GM06990 (cell line): ENCODE measurements at places on chromosomes 6 and 20.
A peak's percentile ranks its signal among the peaks of the same experiment; 100 is the strongest.

GRCh38 chr20:38193586-38194105 is 28.6 kb upstream of the TGM2 start:
- no peak for DNase-seq

DNA sequence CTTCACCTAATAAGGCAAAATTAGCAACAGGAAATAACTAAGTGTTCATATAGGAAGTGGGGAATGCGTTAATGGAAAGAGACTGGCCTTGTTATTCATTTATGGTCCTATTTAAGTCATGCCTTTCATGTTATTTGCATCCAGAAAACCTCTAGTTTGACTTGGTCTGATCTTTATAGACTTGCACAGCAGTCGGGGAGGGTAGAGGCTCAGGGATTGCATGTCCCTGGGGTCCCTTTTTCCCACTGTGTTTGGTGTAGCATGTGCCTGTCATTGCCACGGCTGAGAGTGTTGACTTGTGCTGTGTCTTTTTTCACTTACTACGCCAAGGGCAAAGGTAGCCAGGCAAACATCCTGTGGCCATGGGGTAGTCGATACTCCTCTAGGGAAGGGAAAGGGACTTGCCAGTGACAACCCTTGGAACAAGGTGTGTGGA is 105.4 kb upstream of the RIN2 start:
- DNase-seq, result no peak

GRCh38 chr6:26131618-26132017 is 44.4 kb downstream of the HFE start:
- DNase-seq, result no peak

- DNase-seq, result no peak
Observed at GRCh38 chr20:39082622-39083398, 120.7 kb downstream of the DHX35 start.

- DNase-seq, result no peak
Observed at GRCh38 chr20:35317416-35318210, 25.4 kb upstream of the FAM83C start.

DNA sequence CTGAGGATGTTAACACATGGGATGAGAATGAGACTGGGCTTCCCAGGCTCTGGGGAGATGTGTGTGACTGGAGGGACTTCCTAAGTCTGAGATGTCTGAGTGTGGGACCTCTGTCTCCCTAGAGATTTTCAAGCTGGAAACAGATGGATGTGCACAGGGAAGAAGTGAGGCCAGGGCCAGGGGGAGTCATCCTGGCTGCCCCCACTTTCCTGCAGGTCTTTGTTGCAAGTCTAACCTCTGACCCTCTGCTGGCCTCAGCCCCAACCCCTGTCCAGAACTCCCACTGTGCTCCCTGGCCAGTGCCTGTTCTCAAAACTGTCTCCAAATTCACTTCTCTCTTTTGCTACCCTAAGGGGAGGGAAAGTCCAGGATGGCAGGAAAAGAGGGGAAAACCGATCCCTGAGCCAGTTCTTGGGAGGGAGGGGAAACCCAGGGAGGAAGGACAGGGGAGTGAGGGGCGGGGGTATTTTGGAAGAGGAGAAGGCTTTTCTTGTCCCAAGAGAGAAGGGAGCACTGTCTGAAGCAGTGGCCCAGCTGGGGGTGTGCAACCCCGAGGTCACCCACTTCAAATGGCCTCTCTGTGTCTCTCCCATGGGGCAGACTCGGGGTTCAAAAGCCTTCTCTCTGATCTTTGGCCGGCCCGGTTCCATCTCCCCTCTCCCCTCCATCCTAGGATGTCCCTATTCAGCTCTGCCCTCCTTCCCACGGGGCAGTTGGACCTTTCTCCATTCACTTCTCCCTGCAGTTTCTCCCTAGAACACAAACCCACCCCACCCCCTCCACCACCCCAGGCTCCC is 3.1 kb downstream of the PPP1R18 start:
- DNase-seq, result no peak

DNA sequence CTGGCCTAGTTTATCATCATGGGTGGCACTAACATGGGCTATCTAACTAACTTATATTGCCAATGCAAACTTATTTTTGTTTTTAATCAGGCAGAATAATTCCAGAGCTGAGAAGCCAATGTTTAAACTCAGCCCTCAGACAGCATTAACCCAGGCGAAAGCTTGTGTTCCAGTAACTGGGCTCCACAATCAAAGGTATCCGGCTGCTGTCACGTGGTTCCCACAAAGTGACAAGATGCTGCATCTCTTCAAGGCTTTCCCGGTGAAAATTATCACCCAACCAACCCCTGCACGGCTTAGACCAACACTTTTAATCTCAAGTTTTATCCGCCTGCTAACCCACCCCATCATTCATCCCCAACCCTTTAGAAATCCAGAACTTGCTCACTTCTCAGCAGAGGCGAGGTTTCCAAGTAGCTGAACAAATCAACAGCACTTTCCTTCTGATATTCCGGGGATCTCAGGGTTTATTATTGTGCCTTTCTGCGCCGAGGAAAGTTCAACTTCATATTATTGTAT is 885 bp downstream of the MTCL3 start:
- no peak for DNase-seq

DNA sequence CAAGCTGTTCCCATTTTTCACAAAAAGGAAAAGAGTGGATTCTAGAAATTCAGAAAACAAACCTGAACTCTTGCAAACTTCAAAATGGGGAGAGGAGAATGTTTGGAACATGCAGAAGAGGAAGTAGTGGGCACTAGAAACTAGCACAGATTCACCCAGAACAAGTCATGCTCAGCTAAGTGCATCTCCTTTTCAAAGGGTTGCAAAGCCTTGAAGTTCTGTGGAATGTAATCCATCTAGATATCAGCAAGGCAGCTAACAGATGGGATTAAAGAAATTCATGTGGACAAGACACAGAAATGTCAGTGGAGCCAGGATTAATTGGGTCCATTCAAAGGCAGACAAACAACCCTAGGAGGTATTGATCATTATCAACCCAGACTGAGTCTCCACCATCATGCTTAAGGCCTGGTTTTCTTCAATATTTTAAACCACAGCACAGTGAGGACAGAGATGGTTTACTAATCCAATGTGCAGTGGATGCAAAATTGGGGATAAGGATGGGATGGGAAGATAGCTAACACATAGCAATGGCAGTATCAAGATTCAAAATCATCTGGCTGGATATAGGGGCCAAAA is 31.3 kb downstream of the KCNK5 start:
- DNase-seq, result no peak

DNA sequence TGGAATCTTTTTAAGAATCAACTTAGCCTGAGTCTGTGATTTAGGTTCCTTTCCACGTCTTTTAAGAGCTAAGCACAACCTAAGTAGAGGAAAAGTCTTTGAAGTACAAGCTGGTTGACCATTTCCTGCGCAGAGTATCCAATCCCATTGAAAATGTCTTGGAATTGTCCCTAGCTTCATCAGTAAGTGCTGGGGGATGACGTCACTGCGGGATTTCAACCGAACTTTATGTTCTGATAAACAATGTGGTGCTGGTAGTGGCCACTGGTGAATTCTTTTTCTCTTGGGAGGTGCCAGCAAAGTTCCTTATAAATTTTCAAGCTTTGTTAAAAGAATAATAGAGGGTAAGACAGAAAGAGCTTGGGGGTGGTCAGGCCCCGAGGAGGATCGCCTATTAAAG is 69.2 kb downstream of the PDE7B start:
- no peak for DNase-seq

GRCh38 chr20:62744741-62745191 is 36.1 kb downstream of the NTSR1 start:
- DNase-seq, result no peak

DNA sequence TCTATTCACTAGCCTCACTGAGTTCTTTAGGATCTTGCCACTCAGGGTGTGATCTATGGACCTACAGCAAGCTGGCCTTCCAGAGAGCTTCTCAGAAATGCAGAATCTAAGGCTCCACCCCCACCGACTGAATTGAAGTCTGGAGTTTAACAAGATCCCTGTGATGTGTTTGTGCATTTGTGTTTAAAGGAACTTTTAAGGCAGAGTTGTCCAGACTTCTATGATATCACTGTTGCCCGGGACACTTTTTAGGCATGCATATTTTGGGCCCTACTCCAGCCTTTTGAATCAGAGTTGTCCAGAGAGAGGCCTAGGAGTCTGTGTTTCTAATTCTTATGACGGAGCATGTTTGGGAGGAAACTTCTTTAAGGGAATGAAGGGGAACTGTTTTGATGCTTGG is 232.3 kb downstream of the QKI start:
- DNase-seq, result no peak

DNA sequence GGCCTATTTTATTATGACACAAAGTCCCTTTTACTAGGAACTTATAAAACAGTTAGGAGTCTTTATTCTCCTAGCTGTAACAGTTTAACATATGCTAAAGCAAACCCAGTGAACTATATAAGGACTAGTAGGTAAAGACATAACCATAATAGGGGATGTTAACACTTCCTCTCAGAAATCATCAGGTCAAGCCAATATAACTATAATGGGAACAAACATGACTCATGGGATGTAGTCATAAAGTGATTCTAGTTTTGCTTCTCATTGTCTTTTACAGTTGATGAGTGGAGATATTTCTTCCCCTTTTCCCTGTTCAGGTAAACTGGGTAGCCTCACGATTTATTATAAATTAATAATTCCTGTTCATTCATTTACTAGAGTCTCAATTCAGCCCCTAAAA is 9.7 kb downstream of the PTCHD4 start:
- peak; percentile 42 for DNase-seq

DNA sequence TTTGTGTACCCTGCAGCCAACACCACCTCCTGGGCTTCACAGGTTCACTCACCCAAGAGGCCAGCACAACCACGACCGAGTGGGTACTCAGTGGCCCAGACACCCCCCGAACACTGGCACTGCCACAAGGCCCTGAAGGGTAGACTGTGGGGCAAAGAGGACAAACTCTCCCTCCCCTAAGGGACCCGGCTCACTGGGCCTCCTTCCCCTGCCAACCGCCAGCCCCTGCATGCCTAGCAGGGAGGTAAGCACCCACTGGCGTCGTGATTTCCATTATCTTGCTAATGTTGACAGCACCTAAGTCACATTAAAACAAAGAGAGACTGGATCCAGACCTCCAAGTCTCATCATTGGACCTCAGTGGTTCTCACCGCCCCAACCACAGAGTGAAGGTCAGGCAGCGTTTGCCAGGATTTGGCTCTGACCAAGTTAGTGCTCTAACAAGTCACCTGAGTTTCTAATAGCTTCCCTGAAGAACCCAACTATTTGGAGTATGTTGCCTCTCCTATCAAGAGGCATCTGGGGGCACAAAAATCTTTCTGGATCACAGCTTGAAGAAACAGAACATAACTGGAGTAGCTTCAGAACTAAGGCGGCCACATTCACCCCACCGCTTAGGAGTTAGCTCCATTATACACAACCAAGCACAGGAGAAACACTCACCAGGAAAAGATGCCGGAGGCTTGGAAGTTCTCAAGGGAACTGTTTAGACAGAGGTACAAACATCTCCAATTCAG is 14.0 kb upstream of the APMAP start:
- DNase-seq, result no peak

- DNase-seq, result no peak
Observed at GRCh38 chr6:3175715-3176402, 18.5 kb upstream of the TUBB2A start.

GRCh38 chr6:38153076-38153797 is 333.7 kb downstream of the ZFAND3 start:
- DNase-seq, result no peak

GRCh38 chr6:93721386-93722048 is 302.2 kb upstream of the EPHA7 start:
- DNase-seq, result no peak

GRCh38 chr20:59139998-59140397 is 23.6 kb upstream of the ZNF831 start:
- no peak for DNase-seq

DNA sequence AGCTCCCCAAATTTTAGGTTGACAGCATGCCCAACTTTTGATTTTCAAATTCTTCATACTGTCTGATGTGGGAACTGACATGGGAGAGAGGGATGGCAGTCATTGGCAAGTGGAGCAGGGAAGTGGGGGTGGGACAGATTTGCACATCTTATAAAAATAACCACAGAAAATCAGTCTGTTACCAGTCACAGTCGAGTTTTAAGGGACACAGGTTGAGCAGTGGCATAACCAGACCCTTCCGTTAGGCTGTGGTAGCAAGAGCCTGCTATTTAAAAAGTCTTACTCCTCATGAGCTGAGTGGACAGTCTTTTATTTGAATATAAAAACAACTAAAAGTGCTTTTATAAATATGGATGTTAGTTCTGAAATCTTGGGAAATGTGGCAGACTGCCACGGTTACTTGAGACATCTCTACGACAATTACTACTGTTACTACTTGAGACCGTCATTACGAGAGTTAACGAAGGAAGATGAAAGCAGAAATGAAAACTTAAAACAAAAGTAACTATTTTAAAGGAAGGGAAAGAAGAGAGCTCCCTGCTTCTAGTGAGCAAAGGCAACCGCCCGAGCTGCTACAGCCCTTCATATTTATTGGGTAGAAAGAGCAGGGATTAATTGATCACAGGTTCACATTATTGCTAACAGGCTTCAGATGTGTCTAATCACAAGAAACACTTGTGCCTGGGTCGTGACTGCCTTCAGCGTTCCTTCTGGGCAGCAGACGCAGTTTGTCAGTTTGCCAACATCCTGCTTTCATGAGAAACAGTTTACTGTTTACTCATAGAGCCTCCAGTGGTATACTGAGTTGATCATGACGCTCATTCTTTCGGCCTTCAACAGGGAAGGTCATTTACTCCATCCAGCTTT is 71.3 kb downstream of the EFHC1 start:
- DNase-seq, result no peak

DNA sequence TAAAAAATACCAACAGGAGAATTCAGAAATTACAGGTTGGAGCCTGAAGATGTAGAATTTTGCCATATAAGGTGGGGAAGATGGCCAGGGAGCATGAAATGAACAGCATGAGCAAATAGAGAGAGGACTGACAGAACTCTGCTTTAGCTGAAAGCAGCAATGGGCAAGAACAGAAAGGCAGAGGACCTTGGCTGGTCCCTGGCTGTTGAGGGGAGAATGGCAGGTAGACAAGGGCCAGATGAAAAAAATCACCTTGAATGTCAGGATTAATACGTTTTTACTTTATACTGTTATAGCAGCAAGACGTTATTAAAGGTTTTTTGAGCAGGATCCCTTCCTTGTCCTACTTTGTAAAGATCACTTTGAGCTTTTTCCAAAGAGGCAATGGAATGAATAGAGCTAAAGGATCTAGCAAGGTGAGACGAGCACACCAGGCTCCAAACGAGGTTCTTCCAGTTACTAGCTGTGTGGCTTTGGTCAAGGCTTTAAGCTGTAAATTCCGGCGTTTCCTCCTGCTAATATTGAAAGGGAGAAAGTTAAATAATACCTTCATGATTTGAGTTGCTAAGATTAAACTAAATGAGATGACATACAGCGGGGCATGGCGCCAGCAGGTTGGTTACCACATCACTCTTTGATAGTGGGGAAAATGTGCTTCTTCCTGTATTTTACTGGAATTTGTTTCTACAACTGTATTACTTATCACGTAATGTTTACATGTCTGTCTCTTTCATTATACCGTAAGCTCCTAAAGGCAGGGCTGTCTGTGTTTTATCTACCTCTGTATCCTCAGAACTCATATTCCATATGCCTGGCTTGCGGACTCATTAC is 776 bp downstream of the PPIL1 start:
- no peak for DNase-seq

GRCh38 chr20:47059536-47059935 is 164.9 kb downstream of the EYA2 start:
- DNase-seq, result no peak
